ENCODE measurements at places on chromosomes 5 and 9.

GRCh38 chr9:129745200-129745599 lies 7.6 kb downstream of the PTGES start:
- DNase-seq: no peak

DNA sequence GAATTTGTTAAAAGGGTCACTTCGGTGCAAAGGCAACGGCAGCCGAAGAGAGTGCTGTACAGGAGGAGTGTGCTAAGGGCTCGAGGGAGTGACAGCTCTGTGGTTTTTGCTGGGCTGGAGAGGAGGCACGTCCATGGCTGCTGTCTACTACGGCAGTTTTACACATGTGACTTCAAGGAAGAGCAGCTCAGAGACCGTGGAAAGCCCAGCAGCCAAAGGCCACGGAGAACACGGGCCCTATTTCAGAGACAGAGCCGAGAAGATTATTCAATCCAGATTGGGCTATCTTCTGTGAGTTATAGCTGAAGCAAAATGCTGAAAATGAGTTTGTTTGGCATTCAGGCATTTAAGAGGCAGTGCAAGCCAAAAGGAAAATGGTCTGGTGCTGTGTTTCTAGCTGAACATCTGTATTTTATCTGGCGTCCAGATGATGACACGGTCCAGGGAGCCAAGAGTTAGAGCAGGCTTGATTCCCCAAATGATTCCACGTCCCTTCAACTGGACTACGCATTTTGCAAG lies 96.4 kb downstream of the RFK start:
- DNase-seq: no peak

GRCh38 chr5:160451281-160451680 lies 29.6 kb downstream of the PTTG1 start:
- DNase-seq: no peak

DNA sequence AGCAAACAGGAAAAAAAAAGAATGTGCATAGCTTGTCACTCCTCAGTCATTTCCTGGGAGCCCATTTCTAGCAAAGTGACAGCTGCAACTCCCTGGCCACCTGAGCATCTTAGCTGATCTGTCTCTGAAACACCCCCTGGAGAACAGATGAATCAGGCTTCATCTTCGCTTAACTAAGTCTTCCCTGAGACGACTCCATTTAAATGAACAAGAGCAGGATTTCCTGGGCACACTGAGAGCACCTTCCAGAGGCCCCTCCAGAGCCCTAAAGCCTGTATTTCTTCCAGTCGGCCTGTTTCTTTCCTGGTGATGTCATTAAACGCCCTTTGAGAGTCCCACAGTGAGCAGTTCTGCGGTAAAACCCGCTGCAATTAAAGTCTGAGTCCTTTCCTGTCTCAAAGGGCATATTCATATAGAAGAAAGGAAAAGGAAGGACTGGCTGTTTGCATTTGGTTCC lies 13.9 kb downstream of the TGFBI start:
- no peak for DNase-seq

GRCh38 chr9:14883310-14883944 lies 26.8 kb downstream of the FREM1 start:
- DNase-seq: no peak

DNA sequence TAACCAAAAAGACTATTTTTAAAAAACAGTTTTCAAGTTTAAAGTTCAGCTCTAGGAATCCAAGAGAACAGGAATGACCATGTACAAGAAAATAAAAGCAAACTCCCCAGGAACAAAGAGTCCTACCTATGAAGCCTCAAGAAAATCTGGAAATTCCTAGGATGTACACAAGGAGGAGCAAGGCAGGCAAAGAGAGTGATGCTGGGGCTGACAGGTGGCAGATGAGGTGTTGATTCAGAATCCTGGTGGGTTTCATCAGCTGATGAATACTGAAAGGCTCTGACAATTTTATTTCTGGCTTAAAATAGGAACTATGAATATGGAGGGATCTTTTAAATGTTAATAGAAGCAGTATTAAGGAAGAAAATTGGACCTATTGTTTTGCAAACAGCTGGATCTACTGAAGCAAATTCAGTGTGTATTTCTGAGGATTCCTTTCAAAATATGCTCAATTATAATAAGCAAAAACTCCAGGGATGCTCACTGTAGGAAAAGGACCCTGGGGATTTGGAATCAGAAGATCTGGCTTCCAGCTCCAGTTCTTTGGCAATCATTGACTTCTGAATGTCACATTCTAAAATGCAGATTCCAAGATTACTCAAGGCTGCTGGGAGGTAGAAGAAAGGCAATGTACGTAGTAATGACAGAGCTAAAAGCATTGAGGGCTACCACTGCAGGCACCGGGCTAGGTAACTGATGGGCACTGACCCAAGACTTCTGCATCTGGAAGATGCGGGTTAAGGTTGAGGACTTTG lies 28.0 kb upstream of the SH3RF2 start:
- DNase-seq: no peak

GRCh38 chr5:123047706-123048105 lies 11.2 kb upstream of the PPIC start:
- no peak for DNase-seq

Data from activated gamma-delta T cell treated with Interleukin-2 at 50 U/mL for 16 hours (primary cell).